ENCODE measurements at places on chromosomes 7 and 10.

- DNase-seq = no peak
Observed at GRCh38 chr10:24208661-24209431, at the start of gene KIAA1217. TSS of gene KIAA1217 (plus strand) at chr10:24209138. CDS start at chr10:24209194, 56 bp downstream.

- no peak for DNase-seq
Observed at GRCh38 chr7:135448753-135449152, 61.1 kb downstream of the CNOT4 start.

GRCh38 chr10:32000937-32001336, 55.3 kb downstream of the KIF5B start:
- DNase-seq = no peak

DNA sequence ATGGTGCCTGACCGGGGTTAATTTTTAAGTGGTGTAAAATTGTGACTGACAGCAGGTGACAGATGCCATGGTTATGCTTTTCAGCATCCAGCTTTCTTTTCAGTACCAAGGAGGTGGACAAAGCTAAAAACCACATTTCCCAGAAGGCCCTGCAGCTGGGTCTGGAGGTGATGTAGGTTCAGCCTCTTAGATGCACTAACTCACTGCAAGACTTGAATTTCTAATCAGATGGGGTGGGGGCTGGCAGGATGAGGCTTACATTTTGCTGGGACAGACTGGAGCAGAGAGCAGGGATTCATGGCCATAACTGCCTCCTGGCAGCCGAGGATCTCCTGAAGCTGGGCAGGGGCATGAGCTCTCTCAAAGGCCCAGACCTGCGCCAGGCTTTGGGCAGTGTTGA, 52.4 kb downstream of the PDIA4 start:
- DNase-seq = no peak

- no peak for DNase-seq
Observed at GRCh38 chr7:113404245-113404644, 285.9 kb upstream of the SMIM30 start.

- DNase-seq = no peak
Observed at GRCh38 chr7:155918720-155919390, 106.6 kb upstream of the SHH start.

DNA sequence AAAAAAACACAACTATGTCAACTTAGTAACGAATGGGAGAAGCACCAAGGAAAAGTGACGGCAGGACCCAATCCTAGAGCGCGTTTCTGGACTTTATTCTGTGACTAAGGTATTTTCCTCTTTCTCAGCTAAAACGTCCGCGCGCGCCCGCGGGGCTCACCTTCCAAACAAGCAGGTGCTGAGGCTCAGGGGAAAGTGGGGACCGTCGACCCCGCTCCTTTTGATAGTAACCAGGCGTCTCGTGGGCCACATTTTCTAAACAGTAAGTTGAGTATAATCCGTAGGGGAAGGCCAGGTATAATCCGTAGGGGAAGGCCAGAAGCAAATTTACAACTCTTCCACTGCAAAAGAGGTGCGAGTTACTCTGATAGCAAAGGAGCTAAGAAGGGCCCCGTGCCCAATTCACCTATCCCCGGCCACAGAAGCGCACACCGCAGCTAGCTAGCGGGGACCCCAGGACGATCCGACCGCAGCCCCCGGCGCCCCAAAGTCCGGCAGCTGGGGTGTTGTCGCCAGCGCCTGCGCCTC, 743 bp downstream of the MKI67 start:
- peak; percentile 18 for DNase-seq

GRCh38 chr7:111059833-111060232, 31.1 kb upstream of the LRRN3 start:
- no peak for DNase-seq

- DNase-seq = peak; percentile 79
Observed at GRCh38 chr10:70492786-70493659, 14.5 kb downstream of the PALD1 start.

- DNase-seq = no peak
Observed at GRCh38 chr10:34656661-34657060, 158.4 kb downstream of the PARD3 start.

DNA sequence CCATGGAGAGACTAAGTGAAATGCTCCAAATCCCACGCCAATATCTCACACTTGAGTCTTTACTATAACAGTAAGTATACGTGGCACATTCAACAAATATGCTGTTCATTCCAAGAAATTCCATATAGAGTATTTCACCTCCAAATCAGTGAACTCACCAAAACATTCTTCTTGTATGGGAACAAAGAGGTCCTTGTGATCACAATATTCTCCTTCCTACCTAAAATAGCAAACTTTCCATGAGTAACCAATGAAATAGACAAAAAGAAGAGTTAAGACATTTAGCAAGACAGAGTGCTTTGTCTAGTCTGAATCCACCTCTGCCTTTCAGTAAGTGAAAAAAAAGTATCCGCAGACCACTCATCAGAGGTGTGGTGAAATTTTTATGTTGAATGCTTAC, 77.3 kb upstream of the NXPH1 start:
- DNase-seq = no peak

- no peak for DNase-seq
Observed at GRCh38 chr7:69782917-69783684, 184.8 kb downstream of the AUTS2 start.

- no peak for DNase-seq
Observed at GRCh38 chr10:113961182-113962031, 82.3 kb upstream of the ADRB1 start.

DNA sequence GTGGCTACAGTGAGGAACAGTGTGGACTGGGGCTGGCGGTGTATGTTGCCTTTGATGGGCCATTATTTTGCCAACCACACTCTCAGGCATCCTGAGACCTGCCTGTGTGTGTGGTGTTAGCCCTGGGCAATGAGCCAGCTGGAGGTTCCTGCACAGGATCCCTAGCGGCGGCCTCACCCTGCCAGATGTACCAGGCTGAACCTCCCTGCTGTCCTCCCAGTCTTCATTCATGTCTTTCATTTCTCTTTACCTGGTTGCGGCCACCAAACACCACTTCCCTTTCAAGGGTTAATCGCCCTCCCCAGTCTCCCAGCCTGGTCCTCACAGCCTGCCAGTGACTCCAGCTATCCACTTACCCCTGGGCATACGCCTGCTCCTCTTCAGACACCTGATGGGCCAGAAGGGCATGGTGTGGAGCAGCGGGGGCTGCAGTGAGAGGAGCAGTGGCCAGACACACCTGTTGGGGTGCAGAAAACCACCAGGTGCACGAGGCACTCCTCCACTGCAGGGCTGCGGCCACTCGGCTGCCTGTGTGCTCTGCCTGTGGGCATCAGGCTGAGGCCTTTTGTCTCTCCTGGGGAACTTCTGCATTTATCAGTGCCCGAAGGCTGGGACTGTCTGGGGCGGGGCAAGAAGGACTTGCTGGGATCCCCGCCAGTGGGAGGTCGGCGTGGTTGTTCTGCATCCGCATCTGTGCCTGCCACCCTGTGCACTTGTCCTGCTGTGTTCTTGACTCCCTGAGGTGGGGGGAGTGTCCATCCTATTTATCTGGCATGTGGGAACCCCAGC, 111.6 kb downstream of the ARHGAP22 start:
- peak; percentile 91 for DNase-seq

DNA sequence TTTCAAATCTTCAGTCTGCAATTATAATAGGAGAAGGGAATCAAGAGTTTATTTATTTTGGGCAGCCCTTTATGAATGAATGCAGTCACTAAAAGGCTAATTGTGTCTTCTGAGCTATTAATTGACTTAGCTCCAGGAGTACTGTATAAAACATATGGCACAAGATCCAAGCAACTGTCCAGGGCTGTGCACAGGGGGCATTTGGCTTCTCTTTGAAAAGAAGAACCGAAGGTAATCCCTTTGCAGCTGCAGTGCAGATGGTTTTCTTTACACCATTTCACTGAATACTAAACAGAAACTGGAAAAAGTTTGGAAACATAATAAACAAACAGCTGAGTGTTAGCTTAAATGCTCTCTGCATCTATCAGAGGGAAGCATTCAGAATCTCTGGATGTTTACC, 282.6 kb upstream of the LRRN3 start:
- DNase-seq = no peak

Measured in suppressor macrophage treated with lipopolysaccharide for 1 hour (primary cell).